Left cardiac atrium (tissue), 4 donors: ENCODE measurements at places on chromosomes 1 and 21. TPM values are rescaled to one million over a fixed set of nuclear protein-coding genes. Genes with fewer than 3 reads are reported as not detected.

DNA sequence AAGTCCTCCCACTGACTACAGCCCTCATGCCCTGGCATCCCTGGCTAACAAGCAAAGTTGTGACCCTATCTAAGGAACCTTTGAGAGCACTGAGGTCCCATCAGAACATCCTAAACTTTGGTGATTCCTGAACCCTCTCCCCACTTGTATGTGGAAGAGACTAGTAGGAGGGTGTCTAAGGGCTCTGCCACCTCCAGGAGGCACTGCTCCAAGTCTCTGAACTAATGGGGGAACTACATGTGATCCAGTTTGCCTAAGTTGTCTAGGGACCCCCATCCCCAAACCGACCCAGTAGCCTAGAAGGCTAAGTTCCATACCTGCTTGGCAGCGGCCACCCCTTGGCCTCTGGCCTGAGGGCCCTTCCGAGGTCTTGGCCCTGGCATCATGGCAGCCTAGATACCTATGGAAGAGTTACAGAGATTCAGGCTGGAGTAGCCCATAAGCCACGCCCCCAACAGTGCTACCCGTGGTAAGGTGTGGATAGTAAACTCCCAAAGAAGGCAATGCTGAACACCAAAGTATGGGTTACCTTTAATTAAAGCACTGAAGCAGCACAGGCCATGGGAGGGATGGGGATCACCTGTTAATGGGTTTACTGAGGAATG lies 1.7 kb downstream of the CC2D1B start:
- no peak for DNase-seq

- no peak for DNase-seq
Measured at GRCh38 chr1:165647970-165648369, 16.9 kb downstream of the MGST3 start.

- no peak for DNase-seq
Measured at GRCh38 chr1:167777269-167777650, 55.5 kb downstream of the MPZL1 start.

GRCh38 chr21:15826147-15826780 lies 96.5 kb downstream of the USP25 start:
- no peak for DNase-seq

Gene DCDC2B
- total RNA-seq = not detected
